ENCODE measurements at places on chromosomes 1 and 21.

DNA sequence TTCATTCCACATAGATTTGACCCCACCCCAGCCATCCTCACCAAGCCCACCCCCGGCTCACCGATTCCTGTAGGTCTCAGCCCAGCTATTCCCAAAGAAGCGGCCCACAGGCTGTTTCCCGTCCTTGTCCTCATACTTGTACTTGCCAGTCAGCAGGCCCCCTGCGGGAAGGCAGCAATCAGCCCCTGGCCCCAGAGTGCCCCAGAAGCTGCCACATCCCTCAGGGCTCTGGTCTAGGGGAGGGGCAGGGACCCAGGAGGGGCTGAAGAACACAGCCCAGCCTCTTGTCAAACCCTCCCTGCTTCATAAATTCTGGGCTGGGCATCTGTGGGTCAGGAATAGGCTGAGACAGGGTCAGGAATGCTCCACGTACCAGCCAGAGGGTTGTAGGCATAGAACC is 5.0 kb downstream of the AKR7A2 start:
- DNase-seq: no peak

GRCh38 chr1:160401487-160401805 is 1.1 kb downstream of the VANGL2 start:
- no peak for DNase-seq

DNA sequence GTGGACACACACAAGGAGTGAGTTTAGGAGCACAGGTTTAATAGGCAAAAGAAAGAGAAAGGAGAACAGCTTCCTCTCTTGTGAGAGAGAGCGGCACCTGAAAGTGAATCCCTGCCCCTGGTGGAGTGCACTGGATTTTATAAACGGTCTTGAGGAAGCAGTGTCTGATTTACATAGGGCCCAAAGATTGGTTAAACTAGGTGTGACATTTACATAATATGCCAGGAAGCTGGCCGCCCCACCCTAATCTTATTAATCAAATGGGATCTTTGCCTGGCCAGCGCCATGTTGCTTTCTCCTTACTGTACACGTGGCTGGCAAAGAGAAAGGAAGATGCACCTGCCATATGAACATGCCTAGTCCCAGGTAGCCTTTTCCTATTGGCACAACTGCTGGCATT is 38.7 kb downstream of the CFH start:
- DNase-seq: no peak

DNA sequence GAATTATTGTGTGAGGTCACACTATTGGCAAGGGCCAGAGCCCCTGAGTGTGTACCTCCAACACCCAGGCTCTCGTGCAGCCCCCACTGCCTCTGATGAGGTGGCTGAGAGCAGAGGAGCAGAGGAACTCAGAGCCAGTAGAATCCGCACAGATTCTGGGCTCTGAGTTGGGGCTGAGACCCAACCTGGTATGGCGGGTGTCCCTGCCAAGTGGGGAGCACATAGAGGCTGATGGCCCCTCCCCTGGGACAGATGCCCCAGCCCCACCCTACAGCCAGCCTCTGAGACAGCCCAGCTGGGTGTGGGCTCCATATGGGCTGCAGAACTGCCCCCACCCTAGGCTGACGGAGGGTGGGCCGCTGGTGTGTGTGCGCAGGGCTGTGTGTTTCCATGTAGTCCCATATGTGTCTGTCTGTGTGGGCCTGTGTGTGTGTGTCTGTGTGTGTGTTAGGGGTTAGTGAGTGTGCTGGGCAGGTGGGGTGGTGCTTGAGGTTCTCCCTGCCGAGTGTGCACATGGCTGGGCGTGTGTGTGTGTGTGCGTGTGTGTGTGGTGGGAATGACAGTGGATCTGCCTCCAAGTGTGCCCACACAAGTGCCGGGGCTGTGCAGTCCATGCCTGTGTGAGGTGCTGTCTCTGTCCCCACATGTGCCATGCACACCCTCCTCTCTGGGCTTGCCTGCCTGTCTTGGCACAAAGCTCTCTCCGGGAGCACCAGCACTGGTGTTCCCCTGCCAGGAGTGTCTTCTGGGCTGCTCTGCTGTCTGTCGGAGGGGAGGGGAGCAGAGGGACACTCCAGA is 24.4 kb downstream of the FOXO6 start:
- no peak for DNase-seq

- DNase-seq: no peak
Measured at GRCh38 chr1:161282991-161283390, 24.4 kb downstream of the PCP4L1 start.

Measured in SK-N-MC (cell line).